ENCODE measurements at places on chromosomes 16 and 17. TPM values are rescaled to one million over a fixed set of nuclear protein-coding genes. Genes with fewer than 3 reads are reported as not detected.

SGCA gene
- not detected for total RNA-seq

GTF3C1 gene
- 60.4 TPM for total RNA-seq

CRISPLD2 gene
- total RNA-seq, result not detected

DNA sequence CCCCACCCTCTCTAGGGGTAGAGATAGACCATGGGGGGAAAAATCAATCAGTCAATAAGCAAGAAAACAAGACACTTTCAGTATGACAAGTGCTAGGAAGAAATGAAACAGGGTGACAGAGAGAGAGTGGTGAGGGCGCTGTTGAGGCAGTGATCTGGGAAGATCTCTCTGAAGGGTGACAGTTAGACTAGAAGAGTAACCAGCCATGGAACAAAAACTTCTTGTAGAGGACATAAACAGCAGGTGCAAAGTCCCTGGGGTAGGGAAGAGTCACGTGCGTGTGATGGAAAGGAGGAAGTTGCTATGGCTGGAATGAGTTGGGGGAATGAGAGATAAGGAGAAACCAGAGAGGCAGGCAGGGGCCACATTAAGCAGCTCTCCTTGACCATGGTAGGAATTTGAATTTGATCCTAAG, 16.8 kb upstream of the EMP2 start:
- DNase-seq, result no peak

DNA sequence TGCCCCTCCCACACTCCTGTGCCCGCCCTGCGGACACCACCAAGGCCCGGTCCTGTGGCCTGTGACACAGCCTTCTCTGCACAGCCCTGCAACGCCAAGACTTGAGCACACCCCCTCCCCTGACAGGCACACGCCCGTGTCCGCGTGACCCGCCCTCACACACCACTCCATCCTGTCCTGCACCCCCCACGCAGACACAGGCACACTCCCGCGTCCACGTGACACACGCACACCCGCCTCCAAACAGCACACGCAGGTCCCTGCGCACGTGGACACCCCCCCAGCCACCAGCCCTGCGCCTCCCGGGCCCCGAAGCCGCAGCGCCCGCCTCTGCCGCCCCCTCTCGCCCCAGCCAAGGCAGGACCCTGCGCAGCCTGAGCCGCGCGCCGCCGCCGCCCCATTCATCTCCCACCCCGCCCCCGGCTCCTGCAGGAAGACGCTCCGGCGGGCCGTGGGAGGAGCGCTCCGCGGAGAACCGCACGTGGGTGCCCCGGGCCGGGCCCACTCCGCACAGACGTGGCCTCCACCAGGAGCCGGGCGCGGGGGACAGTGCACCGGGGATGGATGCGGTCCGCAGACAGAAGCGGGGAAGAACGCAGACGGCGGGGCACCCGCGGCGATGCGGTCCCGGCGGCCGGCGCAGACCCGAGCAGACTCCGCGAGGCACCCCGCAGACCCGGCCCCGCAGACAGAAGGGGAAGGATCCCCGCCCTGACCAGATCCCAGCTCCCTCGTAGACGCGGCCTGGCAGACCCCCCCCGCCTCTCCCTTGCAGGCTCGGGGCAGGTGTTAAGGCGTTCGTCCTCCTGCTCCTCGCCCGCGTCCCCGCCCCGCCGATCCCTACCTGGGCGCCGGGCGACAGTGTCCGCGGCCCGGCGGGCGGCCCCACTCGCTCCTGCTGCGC, 506 bp downstream of the CAMKK1 start:
- peak; percentile 89 for DNase-seq

DNA sequence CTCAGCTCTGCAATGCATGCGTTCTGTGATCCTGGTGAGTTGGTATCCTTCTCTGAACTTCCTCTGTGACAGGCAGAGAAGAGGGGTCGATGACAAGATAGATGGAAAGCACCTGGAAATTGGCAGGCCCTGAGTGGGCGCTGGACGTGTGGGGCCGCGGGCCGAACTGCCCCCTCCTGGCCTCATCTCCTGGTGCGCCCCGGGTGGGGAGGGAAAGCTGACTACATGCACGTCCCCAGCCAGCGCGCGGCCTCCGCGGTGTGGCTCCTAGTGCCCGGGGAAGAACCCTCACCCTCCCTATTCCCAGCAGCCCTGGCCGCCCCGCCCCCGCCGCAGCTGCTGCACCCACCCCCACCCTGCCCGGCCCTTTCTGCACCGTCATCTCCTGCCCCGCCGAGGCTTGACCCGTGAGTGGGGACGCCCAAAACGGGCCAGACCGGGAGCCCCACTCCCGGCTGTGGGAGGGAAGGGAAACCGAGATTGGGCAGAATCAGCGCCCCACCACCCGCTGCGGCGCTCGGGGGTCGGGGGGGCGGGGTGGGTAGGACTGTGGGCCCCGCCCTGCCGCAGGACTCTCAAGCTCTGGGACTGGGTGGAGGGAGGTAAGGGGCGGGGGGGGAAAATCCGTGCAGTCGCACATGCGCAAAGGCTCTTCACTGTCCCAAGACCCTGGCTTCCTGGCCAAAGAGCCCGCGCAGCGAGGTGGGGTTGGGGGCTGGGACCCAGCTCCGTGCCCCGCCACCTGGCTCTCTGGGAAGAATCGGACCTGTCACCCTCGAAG, at the start of gene NOL3:
NOL3 (plus strand) TSS at position 371 of the 781 bp plus-strand sequence.
- DNase-seq, result peak; percentile 46

- no peak for DNase-seq
These were observed 41.7 kb downstream of the SRL start for GRCh38 chr16:4200000-4200780.

GRCh38 chr16:84535408-84535807, 30.9 kb upstream of the MEAK7 start:
- no peak for DNase-seq

GRCh38 chr16:23288726-23289512, 13.2 kb upstream of the SCNN1B start:
- no peak for DNase-seq

- no peak for DNase-seq
These were observed 629 bp upstream of the UNC119 start for GRCh38 chr17:28553000-28553505.

DNA sequence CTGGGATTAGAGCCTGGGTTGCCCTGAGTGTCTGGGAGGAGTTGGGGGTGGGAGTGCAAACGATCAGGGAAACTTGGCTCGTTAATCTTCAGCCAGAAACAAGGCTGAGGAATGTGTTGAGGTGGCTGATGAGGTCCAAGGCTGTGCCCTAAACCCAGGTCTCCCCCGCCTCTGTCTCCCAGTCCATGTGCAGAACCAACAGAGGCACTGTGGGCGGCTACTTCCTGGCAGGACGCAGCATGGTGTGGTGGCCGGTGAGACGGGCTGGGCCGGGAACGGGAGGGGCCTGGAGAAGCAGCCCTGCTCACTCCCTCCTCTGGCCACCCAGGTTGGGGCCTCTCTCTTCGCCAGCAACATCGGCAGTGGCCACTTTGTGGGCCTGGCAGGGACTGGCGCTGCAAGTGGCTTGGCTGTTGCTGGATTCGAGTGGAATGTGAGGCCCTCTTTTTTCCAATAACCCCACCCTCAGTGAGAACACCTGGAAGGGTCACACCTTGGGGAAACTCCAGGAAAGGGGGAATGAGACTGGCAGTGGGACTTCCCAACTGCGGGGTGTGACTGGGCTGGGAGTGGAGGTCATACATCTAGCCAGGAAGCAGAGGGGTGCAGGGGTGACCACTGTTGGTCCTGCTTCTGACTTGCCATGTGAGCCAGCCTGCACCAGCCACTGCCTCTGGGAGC, 1.7 kb downstream of the SLC5A2 start:
- DNase-seq, result no peak

DNA sequence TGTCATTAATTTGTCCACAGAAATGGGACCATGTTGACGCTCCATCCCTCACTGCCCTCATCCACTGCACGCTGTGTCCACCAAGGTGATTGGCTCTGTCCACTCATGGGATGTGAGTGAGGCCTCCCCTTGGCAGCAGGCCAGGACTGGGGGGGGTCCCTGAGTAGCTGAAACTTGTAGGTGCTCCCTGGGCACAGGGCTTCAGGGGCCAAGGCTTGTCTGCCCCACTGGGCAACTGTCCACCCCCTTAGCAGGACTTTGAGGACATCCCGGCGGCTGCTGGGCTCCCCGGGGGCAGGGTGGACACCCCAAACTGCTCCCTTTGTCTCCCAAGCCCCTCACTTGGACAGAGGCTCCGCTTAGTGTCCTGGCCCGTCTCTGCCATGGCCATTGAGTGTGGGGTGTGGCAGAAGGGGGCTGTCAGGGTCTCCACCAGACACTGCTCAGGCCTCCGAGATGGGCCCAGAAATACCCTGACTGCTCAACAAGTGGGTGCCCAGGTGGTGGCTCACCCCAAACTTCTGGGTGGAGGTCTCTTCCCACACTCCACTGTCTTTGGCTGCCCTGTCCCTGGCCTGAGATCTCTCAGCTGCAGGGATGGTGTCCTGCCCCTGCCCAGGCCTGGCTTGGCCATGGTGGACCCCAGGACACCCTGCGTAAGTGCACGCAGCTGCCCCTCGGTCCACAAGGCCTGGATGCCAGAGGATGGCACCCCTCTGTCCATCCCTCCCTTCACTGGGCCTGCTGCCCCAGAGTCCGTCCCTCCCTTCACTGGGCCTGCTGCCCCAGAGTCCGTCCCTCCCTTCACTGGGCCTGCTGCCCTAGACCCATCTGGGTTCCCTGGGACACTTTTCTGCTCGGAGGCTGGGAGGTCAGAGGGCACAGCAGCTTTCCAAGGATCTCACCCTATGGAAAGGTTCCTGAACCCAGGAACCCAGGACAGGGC, 2.9 kb upstream of the RAB40C start:
- no peak for DNase-seq

- peak; percentile 7 for DNase-seq
These were observed at the start of gene HSD11B2 for GRCh38 chr16:67430977-67431774. HSD11B2 (plus strand) TSS chr16:67431121; CDS start chr16:67431249, 128 bp downstream.

LRRC46 gene
- 0.49 TPM for total RNA-seq

- DNase-seq, result no peak
These were observed 18.0 kb upstream of the SLC16A5 start for GRCh38 chr17:75069783-75070182.

GRCh38 chr16:14658063-14658462, 25.3 kb downstream of the BFAR start:
- DNase-seq, result no peak

GRCh38 chr17:82148997-82149396, 51.0 kb upstream of the FASN start:
- DNase-seq, result no peak

TP53TG3B gene
- total RNA-seq, result not detected

- no peak for DNase-seq
These were observed 6.8 kb downstream of the TNRC6C start for GRCh38 chr17:77965352-77965751.

DNA sequence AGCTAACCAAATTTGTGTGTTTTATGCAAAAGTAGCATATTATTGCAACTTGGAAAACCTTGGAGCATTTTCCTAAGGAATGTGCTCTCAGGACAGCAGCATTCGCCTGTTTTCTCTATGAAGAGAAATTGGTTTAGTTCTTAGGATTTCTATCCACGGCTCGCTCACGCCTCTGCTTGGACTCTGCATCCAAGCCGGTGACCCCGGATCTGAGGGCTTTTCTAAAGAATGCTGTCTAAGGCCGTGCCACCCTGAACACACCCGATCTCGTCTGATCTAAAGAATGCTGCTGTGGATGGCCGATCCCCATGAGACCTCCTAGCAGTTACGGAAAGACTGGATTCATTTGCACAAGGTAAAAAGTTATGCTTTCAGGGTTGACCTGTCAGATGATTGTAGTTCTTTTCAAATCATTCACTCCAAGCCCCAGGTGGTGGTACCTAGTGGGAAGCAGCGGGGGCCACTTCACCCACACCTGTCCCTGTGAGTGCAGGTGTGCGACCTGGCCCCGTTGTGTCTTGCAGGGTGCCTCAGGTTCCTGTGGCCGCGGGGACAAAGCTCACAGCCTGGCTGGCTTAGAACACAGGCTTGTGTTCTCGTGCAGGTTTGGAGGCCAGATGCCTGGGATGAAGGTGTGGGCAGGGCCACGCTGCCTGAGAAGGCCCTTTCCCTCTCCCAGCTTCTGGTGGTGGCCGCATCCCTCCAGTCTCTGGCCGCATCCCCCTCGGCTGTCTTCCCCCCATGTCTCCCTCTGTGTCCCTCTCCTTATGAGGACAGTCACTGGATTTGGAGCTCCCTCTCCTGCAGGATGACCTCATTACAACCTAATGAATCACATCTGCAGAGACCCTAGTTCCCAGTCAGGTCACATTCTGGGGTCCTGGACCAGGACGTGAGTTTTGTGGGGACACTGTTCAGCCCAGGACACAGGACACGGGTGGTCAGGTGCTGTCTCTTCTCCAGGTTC, 71.1 kb downstream of the BANP start:
- DNase-seq, result no peak

- DNase-seq, result no peak
These were observed 17.8 kb upstream of the SLC6A4 start for GRCh38 chr17:30253312-30253711.
